Urinary bladder (tissue), 4 donors: ENCODE measurements at places on chromosomes 16 and 17. TPM values are rescaled to one million over a fixed set of nuclear protein-coding genes. Genes with fewer than 3 reads are reported as not detected.
A peak's percentile ranks its signal among the peaks of the same experiment; 100 is the strongest.

GRCh38 chr17:80738987-80739730 is 194.5 kb downstream of the RPTOR start:
- no peak for DNase-seq

- no peak for DNase-seq
Observed at GRCh38 chr17:15238676-15239422, 26.3 kb downstream of the PMP22 start.

The CCNF gene
- polyA plus RNA-seq: 2.2 TPM

- no peak for DNase-seq
Observed at GRCh38 chr17:18967916-18968315, 16.0 kb downstream of the SLC5A10 start.

The SPATA22 gene
- polyA plus RNA-seq: 0.23 TPM

The MARCHF10 gene
- 0.08 TPM for polyA plus RNA-seq

- DNase-seq: no peak
Observed at GRCh38 chr16:8951447-8952280, 12.0 kb downstream of the USP7 start.

The FKBP10 gene
- 84.5 TPM for polyA plus RNA-seq

GRCh38 chr16:66549284-66550131 is at the start of gene TK2:
TSS of gene TK2 (minus strand) at chr16:66550122. CDS start at chr16:66550061, 61 bp downstream.
- peak; percentile 36 for DNase-seq

GRCh38 chr16:84746231-84746630 is 46.4 kb downstream of the USP10 start:
- DNase-seq: no peak
